ENCODE measurements at places on chromosomes 11 and 22.

DNA sequence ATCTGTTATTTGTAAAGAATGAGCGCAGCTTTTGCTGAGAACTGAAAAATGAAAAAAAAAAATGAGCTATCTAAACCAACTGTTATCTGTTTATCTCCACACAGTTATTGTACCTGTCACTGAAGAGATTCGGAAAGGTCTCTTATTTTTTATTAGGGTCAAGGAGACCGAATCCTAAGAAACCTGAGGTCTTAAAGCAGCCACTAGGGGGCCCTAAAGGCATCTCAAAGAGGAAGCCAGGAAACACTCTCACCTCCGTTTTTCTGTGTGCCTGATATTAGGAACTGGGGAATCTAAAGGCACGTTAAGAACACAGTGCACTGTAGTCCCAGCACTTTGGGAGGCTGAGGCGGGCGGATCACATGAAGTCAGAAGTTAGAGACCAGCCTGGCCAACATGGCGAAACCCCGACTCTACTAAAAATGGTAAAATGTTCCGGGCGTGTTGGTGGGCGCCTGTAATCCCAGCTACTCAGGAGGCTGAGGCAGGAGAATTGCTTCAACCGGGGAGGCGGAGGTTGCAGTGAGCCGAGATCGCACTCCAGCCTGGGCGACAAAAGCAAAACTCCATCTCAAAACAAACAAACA is 3.5 kb upstream of the LARGE1 start:
- DNase-seq, result peak; percentile 31

DNA sequence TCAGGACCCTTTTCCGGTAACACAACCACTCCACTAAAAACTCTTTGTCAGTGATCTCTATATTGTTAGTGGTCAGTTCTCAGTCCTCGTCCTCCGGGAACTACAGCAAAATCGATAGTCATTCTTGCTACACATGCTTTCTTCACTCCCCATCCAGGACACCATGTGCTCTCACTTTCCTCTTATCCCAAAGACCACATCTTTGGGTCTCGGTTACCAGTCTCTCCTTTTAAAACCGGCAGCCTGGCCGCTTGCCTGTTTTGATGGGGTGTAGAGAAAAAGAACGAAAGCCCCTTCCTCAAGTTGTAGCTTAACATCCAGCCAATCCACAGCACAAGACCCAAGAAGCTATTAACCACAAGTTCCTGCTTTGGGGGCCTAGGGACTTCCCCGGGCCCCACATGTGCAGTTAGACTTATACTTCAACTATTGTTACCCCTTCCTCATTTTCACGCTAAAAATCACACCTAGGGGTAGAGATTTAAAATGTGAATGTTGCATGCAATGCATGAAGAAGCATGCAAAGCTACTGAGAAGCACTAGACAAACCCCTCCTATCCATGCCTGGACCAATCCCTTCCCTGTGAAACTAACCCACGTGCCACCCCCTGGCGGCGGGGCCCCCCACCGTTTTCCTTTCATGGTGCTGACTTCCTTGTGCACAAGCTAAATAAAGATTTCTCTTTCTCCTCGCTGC is 1.5 kb upstream of the TOLLIP start:
- DNase-seq, result no peak

- no peak for DNase-seq
Measured at GRCh38 chr11:12213883-12214282, 103.5 kb downstream of the MICAL2 start.

- DNase-seq, result no peak
Measured at GRCh38 chr22:19980766-19981165, 35.9 kb downstream of the ARVCF start.

Measured in nucleus accumbens (tissue), 56 donors.